Kidney (tissue), 22 donors: ENCODE measurements at places on chromosomes 3 and 15. TPM values are rescaled to one million over a fixed set of nuclear protein-coding genes. Genes with fewer than 3 reads are reported as not detected.

DNA sequence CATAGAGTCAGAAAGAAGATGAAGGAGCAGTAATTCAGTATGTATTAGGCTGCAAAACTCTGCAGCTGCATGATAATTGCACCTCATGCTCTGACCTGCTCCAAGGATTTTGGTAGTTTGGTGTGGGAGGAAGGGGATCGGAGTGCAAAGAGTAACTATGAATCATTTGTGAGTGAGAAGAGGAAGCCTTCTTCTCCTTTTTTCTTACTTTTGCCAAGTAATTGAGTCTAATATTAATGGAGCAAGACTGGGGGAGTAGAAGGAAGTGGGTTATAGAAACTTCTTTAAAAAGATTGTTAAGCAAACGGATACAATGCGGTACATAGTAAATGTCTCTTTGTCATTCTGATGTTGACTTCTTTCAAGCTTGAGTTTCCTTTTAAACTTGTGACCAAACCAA lies 276.5 kb downstream of the EDEM1 start:
- H3K27me3 ChIP-seq, result no peaks in the 10 kb centered on the region
- H3K4me3 ChIP-seq, result no peak overlapping the region
- H3K4me1 ChIP-seq, result no peaks in the 10 kb centered on the region
- H3K36me3 ChIP-seq, result no peaks in the 10 kb centered on the region
- DNase-seq, result peak; percentile 32

MORC1 gene
- total RNA-seq, result 0.06 TPM

CSTA gene
- 4.6 TPM for total RNA-seq

DNA sequence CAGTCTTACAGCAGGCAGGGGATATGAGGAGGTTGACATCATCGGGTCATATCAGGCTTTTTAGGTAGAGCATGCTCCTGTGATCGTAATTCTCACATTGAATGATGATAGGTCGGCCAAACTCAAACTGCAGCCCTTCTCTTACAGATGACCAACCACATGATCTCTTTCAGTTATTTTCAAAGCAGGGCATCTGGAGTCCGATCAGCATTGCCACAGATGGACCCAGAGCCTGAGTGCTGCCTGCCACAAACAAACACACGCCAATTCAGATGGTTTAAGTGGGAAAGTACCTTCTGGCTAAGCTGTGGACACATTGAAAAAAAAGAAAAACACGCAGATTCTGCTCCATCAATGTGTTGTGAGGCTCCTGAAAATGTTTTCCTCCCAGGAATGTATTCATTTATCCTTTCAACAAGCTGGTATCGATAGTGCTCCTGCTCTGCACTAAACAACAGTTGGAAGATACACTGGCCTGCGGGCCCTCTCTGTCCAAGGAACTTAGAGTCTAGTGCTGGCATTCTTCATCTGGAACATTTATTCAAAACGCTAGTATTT lies 31.2 kb downstream of the ARPP21 start:
- no peak overlapping the region for H3K4me3 ChIP-seq
- H3K4me1 ChIP-seq, result no peaks in the 10 kb centered on the region
- H3K27ac ChIP-seq, result no peak overlapping the region
- no peaks in the 10 kb centered on the region for H3K36me3 ChIP-seq
- no peak for DNase-seq

CTXN2 gene
- total RNA-seq, result 0.06 TPM

GRCh38 chr3:156689608-156690007 lies 15.2 kb downstream of the TIPARP start:
- no peak overlapping the region for H3K27ac ChIP-seq
- H3K36me3 ChIP-seq, result peaks cover 4% of the 10 kb centered on the region
- H3K4me1 ChIP-seq, result no peaks in the 10 kb centered on the region
- no peak for DNase-seq
- no peaks in the 10 kb centered on the region for H3K27me3 ChIP-seq
- no peak overlapping the region for H3K4me3 ChIP-seq
